ENCODE measurements at places on chromosomes 1 and 21.

DNA sequence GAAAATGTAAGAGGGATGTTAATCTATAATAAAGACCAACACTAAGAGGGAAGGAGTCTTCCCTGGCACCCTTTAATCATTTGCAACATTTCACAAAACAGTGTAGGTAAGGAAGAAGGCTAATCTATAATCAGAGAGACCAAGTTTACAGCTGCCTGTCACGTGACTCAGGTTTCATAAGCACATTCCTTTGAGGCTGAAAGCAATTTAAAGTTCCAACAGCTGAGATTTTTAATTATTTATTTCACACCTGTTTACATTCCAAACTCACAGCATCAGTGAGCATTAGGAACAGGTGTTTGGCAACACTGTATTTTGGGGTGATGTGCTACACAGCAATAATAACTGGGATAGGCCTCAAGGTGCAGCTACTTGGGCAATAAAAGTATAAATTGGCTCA is 75.7 kb upstream of the PGBD5 start:
- no peak for DNase-seq

- DNase-seq = no peak
Measured at GRCh38 chr1:56194701-56195300, 384.6 kb downstream of the PLPP3 start.

DNA sequence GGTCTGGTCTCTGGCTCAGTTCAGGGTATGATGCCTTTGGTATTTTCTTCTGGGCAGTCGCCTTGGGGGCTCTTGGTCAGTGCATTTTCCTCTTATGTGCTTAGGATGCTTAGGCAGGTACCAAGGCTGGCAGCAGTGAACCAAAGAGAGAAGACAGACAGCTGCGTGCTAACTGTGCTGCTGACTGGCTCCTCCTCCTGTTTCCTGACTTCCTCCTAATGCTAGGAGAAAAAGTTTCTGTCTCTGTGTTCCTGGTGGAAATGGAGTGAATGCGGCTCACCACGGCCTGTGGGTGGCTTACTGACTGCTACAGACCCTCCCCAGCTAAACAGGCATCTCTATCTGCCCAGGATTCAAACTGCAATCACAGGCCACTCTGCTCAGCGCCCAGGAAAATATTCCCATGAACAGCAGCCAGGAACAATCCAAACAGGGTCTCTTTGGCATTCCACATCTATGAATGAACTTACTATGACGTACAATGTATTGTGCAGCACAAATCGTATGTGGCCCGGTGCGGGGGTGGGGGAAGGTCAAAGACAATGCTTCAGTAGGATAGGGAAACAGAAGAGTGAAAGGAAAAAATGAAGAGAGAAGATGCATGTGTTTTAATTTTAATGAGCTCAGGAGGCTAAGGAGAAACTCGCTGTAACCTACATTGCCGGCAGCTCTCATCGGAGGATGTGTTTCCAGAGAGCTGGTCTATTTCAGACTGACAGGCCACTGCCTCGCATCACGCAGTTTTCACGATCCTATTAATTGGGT is 2.8 kb downstream of the ABCG1 start:
- DNase-seq = no peak

GRCh38 chr1:2452201-2452931 is 23.7 kb upstream of the PLCH2 start:
- no peak for DNase-seq

GRCh38 chr21:34701726-34702125 is 32.9 kb downstream of the CLIC6 start:
- no peak for DNase-seq

- DNase-seq = no peak
Measured at GRCh38 chr1:2343023-2343935, 48.1 kb downstream of the MORN1 start.

- no peak for DNase-seq
Measured at GRCh38 chr1:19315378-19316198, 3.5 kb downstream of the SLC66A1 start.

- DNase-seq = no peak
Measured at GRCh38 chr1:52640697-52641096, 7.7 kb downstream of the SHISAL2A start.

GRCh38 chr1:88557014-88557413 is 127.1 kb upstream of the PKN2 start:
- DNase-seq = no peak

- no peak for DNase-seq
Measured at GRCh38 chr1:206633708-206634121, 1.6 kb upstream of the DYRK3 start.

GRCh38 chr1:56583957-56584468 is 4.7 kb upstream of the PLPP3 start:
- no peak for DNase-seq

- no peak for DNase-seq
Measured at GRCh38 chr1:23216771-23217420, 406 bp downstream of the HTR1D start.

GRCh38 chr1:199161766-199162303 is 523.0 kb downstream of the PTPRC start:
- DNase-seq = no peak

GRCh38 chr1:76336931-76337371 is 262.4 kb downstream of the ST6GALNAC3 start:
- no peak for DNase-seq

- no peak for DNase-seq
Measured at GRCh38 chr1:246193537-246193936, 313.5 kb downstream of the SMYD3 start.

- DNase-seq = no peak
Measured at GRCh38 chr1:202252271-202252670, 58.7 kb downstream of the LGR6 start.

DNA sequence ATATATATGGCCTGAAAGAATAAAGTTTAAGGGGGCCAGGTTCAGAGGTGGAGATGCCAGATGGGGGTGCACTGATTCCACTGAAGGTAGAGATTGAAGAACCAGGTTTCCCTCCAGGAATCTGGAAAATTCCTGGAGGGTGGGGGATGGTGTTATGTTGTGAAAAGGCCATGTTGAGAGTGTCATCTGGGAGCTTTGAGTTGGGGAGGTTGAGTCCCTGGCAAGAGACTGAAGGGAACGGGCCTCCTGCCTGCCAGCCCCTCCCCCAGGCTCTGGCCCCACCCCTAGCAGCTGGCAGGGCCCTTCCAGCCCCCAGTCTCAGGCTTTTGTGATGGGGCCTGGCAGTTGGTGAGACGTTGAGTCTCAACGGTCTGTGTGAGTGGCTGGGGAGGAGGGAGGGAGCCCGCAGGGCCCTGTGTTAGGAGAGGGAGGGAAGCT is 4.1 kb downstream of the PTPRU start:
- no peak for DNase-seq
